ENCODE measurements at places on chromosomes 4 and X.

- no peak for DNase-seq
These were observed 605.8 kb upstream of the TENM3 start for GRCh38 chr4:181637186-181638105.

DNA sequence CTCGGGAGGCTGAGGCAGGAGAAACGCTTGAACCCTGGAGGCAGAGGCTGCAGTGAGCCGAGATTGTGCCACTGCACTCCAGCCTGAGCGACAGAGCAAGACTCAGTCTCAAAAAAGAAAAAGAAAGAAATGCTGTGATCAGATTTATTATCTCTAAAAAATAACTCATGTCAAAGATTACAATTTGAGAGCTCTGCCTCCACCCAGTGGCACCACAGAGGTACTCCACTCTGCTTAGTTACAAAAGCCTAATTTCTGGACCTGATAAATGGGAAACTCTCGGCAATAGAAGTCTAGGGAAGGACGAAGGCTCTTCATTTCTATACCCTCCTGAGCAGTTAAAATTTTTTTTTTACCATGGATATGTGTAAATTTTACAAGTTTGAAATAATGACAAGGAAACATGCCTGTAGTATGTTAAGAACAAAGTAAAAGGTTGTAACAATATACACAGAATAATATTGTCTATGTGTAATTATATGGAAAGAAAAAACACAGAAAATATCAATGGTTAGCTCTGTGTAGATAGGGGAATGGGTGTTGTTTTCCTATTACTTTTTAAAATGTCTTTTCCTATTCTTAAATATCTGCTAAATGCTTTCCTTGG lies 149.8 kb downstream of the STIM2 start:
- peak; percentile 35 for DNase-seq

GRCh38 chrX:150225756-150226155 lies 137.4 kb upstream of the MAMLD1 start:
- DNase-seq: no peak

- DNase-seq: no peak
These were observed 58.2 kb upstream of the ZNF157 start for GRCh38 chrX:47311932-47312774.

DNA sequence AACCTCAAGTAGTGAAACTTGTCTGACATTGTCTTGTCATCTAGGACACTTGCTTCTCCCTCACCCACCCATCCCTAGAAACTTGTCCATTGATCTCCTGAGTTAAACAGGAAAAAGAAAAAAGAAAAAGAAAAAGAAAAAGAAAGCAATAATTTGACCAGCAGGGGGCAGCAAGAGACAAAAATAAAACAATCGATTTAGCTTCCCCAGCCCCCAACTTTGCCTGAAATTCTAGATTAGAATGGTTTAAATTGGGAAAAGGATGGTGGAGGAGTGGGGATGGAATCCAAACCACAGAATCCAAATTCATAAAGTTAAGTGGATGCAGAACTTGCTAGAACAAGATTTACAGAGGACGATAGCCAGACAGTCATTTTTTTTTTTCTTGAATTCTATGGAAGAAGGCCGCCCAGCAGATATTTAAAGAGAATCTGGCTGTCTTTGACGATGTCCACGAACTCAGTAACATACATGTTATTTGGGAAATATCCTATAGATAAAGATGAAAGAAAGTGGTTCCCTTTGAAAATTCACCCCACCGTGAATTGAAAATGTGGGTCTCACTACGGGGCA lies 282.9 kb downstream of the USP46 start:
- no peak for DNase-seq

GRCh38 chrX:48461830-48462229 lies 8.2 kb downstream of the SLC38A5 start:
- DNase-seq: no peak

- no peak for DNase-seq
These were observed 76.8 kb downstream of the DCHS2 start for GRCh38 chr4:154414796-154415195.

- no peak for DNase-seq
These were observed 53.1 kb downstream of the GAK start for GRCh38 chr4:878796-879728.

GRCh38 chr4:23789762-23790161 lies 100.1 kb downstream of the PPARGC1A start:
- DNase-seq: no peak

GRCh38 chr4:153937289-153937688 lies 148.4 kb upstream of the SFRP2 start:
- DNase-seq: no peak

GRCh38 chr4:33037464-33037863 lies 2317.3 kb downstream of the PCDH7 start:
- DNase-seq: no peak

DNA sequence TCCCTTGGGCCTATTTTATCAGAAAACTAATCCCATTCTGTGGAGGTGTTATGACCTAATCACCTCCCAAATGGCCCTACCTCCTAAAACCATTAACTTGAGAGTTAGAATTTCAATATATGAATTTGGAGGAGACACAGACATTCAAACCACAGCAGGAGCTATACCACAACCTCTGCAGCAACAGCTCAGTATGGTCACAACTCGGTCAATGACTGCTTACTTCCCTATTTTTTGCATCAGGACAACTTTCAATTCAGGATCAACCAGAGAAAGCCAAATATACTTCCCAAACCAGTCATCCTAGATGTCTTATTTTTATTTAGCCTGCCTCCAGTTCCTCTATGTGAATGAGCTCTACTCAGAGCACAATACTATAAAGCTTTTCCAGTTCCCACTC lies 11.3 kb upstream of the SMARCA5 start:
- no peak for DNase-seq

DNA sequence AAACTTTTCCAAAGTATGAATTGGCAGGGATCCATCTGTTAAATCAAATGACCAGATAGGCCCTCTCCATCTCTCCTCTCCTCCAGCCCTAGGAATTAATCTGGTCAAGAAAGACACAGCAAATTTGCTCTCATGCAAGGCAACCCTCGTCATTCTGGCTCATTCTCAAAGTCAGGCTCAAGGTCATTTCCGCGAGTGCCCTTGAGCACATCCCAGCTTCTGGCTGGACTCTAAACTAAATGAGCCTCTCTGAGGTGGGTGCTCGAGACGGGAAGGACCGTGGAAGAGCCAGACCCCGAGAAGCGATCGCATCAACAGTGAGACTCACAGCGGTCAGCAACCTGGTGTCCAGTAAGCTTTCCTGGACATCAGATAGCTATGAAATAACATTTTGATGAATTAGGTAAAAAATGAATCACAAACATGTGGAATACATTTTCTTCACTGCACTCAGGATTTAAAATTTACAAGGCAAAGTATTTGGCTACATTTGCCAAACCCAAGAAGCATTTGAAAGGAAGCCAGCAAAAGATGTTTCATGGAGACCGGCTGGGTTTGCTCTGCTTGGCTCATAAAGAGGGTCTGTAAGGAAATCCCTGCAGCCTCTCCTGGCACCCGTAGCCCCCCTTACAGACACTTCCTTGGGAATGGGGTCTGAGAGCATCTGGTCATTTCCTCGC lies 121.0 kb downstream of the ENPP6 start:
- no peak for DNase-seq

- DNase-seq: peak; percentile 2
These were observed 130.7 kb upstream of the GPRIN3 start for GRCh38 chr4:89438102-89438831.

All from stimulated activated CD8-positive, alpha-beta memory T cell treated with anti-CD3 and anti-CD28 coated beads, Interleukin-2, amount 100 ng/mL, for 1 hour (primary cell).